ENCODE measurements at places on chromosomes 6 and 20. TPM values are rescaled to one million over a fixed set of nuclear protein-coding genes. Genes with fewer than 3 reads are reported as not detected.

The HLA-DQA1 gene
- not detected for total RNA-seq

The IL17F gene
- total RNA-seq: not detected

The DLK2 gene
- 5.3 TPM for total RNA-seq

The NNAT gene
- total RNA-seq: not detected

The ENPP5 gene
- total RNA-seq: 1.1 TPM

The SPATA25 gene
- 0.72 TPM for total RNA-seq

The PRDM13 gene
- not detected for total RNA-seq

The CLVS2 gene
- not detected for total RNA-seq

The B3GALT4 gene
- total RNA-seq: 3.6 TPM

The CALHM6 gene
- total RNA-seq: 1.4 TPM

The PRICKLE4 gene
- not detected for total RNA-seq

The TP53INP2 gene
- total RNA-seq: 0.43 TPM

The PBOV1 gene
- not detected for total RNA-seq

The WFDC5 gene
- total RNA-seq: 2.4 TPM

The MRAP2 gene
- 0.21 TPM for total RNA-seq

The SEMG1 gene
- total RNA-seq: not detected

The MUCL3 gene
- not detected for total RNA-seq

The MROH8 gene
- under 0.01 TPM for total RNA-seq

The PROKR2 gene
- not detected for total RNA-seq

Measured in tracheal epithelial cell (primary cell).